Mesenchymal stem cell (in vitro differentiated cells and primary cell): ENCODE measurements at places on chromosomes 11 and 22.

- no peak for DNase-seq
These were observed 29.3 kb downstream of the OR8B12 start for GRCh38 chr11:124514131-124514530.

DNA sequence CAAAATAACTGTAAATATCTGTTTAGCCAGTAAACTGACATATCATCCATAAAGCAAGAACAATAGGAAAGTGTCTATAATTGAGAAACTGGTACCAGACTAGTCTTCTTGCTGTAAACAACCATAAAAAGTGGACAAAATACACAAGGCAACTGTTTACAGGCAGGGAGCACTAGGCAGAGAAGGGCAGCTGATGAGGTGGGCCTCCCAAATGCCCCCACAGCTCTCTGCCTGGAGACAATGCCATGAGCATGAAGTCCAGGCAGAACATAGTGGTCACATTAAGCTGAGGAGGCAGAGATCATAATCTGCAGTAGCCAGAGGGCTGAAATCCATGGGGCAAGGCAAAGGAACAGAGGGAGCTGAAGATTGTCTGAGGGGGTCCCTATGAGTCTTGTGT lies 30.7 kb downstream of the TBX1 start:
- no peak for DNase-seq

DNA sequence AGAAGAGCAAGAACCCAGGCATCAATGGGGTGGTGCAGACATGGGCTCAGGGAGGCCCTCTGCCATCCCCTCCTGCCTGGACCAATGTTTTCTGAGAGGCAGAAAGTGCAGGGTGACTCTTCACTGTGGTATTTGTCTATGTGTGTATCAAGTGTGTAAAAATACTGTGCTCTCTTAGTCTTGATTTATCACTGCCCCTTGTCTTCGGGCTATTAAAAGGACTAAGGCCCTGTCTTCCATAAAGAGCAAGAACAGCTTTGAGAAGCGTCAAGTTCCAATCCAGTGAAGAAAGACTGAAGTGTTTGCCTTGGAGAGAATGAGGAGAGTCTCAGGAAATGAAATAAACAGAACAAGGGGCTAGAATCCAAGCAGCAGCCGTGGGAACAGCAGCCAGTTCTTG lies 14.4 kb downstream of the PRSS23 start:
- DNase-seq, result peak; percentile 97

- no peak for DNase-seq
These were observed 1.4 kb downstream of the PCSK7 start for GRCh38 chr11:117230286-117230961.

GRCh38 chr22:19543970-19544708 lies 19.9 kb upstream of the CLDN5 start:
- DNase-seq, result no peak
